AG09319 (cell line): ENCODE measurements at places on chromosomes 16 and 17.

GRCh38 chr16:80265624-80266306, 275.0 kb upstream of the DYNLRB2 start:
- DNase-seq = no peak

GRCh38 chr16:64361753-64362152, 760.1 kb downstream of the CDH11 start:
- no peak for DNase-seq

GRCh38 chr16:2531371-2531695, at the start of gene CEMP1:
CEMP1 (minus strand) TSS chr16:2531408; CDS start chr16:2531073, 335 bp downstream.
- no peak for DNase-seq

- no peak for DNase-seq
Observed at GRCh38 chr16:64162613-64163375, 959.1 kb downstream of the CDH11 start.

DNA sequence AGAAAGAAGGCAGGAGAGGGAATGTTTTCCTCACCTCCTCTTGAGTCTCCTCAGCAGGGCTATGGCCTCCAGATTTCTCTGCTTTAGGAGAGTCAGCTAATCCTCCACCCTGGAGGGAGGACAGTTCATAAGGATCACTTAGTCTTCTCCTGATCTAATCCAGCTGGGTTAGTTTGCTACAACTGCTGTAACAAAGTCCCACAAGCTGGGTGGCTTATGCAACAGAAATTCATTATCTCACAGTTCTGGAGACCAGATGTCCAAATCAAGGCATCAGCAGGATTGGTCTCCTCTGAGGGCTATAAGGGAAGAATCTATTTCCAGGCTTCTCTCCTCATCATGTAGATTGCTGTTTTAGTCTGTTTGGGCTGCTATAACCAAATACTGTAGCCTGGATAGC, 40.6 kb upstream of the XYLT1 start:
- peak; percentile 85 for DNase-seq

- DNase-seq = no peak
Observed at GRCh38 chr16:879461-879861, 78.9 kb upstream of the GNG13 start.

DNA sequence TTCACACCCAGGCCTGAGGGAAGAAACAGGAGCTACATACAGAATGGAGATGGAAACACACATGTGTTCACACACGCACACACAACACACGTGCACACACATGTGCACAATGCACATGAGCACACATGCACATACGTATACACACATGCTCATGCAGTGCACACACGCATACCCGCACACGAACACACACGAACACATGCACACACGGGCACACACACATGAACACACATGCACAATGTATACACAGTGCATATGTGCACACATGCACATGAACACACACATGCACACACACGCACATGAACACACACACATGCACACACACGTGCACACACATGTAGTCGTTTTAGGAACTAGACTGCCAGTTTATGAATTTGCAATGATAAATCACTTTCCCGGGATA, 49.3 kb upstream of the CDR2 start:
- no peak for DNase-seq

GRCh38 chr17:17990282-17990681, 17.6 kb downstream of the DRC3 start:
- no peak for DNase-seq

GRCh38 chr16:12245921-12246720, 269.6 kb downstream of the SNX29 start:
- no peak for DNase-seq

- DNase-seq = no peak
Observed at GRCh38 chr17:63533433-63534077, 10.4 kb downstream of the KCNH6 start.

GRCh38 chr17:34619687-34620217, 40.4 kb downstream of the TMEM132E start:
- DNase-seq = no peak

- no peak for DNase-seq
Observed at GRCh38 chr16:17460890-17461289, 9.9 kb downstream of the XYLT1 start.

DNA sequence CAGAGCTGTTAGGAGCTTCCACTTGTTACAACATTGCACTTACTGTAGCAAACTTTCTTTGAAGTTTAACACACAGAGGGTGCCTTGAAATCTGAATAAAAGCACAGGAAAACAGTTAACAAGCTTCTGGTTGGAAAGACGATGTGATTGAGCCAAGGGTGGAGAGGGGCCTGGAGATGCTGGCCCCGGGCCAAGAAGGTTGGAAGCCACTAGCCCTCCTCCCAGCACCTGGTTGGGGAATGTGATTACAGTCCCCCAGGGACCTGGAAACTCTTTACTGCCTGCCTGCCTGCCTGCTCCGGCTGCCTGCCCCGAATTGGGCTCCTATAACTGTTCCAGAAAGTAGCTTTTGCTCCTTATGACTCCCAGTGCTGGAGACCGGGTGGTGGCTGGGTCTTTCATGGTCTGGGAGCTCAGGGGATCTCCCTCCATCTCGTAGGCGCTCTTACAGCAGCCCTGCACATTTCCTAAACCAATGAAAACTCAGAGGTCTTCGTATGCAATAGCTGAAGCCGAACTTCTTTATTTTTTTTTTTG, 48.0 kb upstream of the ZFHX3 start:
- no peak for DNase-seq

- no peak for DNase-seq
Observed at GRCh38 chr16:90047714-90048346, 28.6 kb upstream of the DBNDD1 start.

- DNase-seq = no peak
Observed at GRCh38 chr16:48246066-48246465, 1.3 kb downstream of the ABCC11 start.

DNA sequence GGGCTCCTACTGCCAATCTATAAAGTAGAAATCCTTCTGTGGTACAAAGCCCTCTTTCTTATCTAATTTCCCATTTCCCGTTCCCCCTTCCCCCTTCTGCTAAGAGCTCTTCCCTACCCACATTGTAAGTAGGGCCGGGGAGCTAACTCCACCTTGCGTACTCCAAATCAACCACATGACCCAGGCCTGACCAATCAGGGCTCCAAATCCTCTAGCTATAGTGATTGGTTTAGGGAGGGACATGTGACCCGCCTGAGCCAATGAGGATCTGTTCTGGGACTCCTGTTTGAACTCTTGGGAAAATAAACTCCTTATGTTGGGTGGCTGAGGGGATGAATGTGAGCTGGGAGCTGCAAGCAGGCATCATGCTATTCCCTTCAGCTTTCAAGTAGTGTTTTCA, 40.9 kb upstream of the MEOX1 start:
- no peak for DNase-seq

DNA sequence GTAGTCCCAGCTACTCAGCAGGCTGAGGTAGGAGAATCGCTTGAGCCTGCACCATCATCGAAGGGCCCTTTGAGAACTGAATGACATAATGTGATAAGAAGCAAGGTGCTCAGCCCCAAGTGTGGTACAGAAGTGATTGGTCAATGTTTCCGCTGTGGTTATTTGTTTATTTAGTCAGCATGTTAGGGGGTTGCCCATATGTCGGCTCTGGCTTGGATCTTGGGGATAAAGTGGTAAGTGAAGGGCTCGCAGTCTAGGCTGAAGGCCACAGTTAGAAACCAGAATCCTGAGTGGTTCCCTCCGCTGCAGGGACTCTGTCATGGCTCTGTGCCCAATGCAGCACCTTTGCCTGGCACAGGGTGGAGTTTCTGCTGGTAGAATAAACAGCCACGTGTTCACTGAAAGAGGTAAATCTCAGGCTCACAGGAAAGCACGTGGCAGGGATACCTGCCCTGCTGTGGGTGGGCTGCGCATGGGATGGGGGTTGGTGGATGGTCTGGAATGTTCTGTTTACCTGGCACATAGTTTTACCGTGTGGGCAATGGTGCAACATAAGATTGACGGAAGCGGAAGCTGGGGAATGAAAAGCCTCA, 35.4 kb downstream of the SYT17 start:
- no peak for DNase-seq

- DNase-seq = no peak
Observed at GRCh38 chr16:4991754-4992153, 33.6 kb downstream of the SEC14L5 start.

- DNase-seq = no peak
Observed at GRCh38 chr16:6864671-6865070, 468.0 kb upstream of the RBFOX1 start.

- DNase-seq = no peak
Observed at GRCh38 chr16:85878407-85878806, 20.6 kb upstream of the IRF8 start.

DNA sequence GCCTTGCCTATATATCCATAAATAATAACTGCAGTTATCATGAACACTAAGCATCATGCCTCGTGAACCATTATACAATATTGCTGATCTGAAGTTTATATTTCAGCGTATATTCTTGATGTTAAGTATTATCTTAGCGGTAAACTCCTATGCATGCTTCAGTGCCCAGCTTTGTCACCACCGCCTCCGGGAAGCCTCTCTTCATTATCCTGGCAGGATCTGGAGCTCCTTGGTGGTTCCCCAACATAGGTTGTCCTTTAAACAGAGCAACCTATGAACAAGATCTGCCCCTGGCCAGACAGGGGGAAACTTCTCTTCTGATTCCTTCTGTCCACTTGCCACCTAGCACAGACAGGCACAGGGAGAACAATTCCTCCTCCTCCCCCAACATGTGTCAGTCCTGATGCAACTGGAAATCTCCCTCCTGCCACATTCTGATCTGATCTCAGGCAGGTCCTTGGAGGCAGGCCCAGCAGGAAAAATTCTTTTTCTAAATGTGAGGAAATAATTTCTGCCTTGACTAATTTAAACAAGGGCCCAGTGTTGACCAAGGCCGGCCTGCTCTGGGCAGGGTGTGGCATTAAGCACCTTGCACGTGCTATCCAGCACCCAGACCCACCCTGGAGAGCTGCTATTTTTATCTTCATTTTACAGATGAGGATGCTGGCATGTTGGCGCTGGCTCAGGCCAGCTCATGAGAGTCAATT, 22.4 kb downstream of the SPNS2 start:
- no peak for DNase-seq

GRCh38 chr17:40696651-40697072, 6.9 kb downstream of the KRT24 start:
- DNase-seq = peak; percentile 4

- DNase-seq = no peak
Observed at GRCh38 chr16:19474617-19475016, 47.3 kb downstream of the GDE1 start.

GRCh38 chr17:41489531-41489930, at the start of gene KRT36:
KRT36 (minus strand) TSS chr17:41489910; CDS start chr17:41489864, 46 bp downstream.
- DNase-seq = no peak
